ENCODE measurements at places on chromosomes 7 and 10. TPM values are rescaled to one million over a fixed set of nuclear protein-coding genes. Genes with fewer than 3 reads are reported as not detected.

GRCh38 chr10:491667-492424 lies 197.6 kb downstream of the DIP2C start:
- DNase-seq, result no peak

SRRM3 gene
- total RNA-seq, result 24.6 TPM

CALCR gene
- total RNA-seq, result 1.2 TPM

GRCh38 chr7:102834999-102835398 lies 77.8 kb upstream of the LRRC17 start:
- DNase-seq, result no peak

AEBP1 gene
- 55.5 TPM for total RNA-seq

NT5C3A gene
- total RNA-seq, result 15.9 TPM

- no peak for DNase-seq
These were observed 305.6 kb upstream of the PITRM1 start for GRCh38 chr10:3478153-3478552.

RELN gene
- 0.44 TPM for total RNA-seq

RAB18 gene
- 61.1 TPM for total RNA-seq

DNA sequence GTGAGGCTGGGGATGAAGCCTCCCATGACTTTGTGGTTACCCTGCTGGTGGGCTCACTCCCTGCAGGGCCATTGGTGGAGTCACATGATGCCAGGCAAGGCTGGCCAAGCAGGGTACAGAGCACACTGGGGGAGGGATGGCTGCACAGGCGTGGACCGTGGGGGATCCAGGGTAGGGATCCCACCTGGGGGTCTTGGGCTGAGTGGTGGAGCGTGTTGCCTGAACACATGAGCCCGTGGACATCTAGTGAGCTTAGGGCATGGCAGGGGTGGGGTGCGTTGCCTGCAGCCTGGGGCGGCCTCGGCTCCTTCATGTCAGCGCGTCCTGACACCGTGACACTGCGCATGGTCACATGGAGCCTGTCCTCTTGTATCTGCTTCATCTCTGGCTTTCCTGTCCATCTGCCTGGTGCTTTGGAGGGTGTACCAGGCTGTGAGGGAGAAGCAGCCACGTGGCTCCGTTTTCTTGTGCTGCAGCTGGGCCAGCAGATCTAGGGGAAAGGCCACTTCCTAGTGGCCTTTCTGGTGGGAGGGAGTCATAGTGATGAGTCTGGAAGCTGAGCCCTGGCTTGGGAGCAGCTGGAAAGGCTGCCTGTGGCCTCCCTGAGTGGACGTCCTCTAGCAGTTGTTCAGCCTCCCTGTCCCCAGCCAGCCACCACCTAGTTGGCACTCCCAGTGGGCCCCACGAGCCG lies 96.2 kb downstream of the LHPP start:
- DNase-seq, result no peak

CCDC136 gene
- total RNA-seq, result 47.4 TPM

- no peak for DNase-seq
These were observed 73.2 kb downstream of the SORBS1 start for GRCh38 chr10:95487994-95488393.

DNA sequence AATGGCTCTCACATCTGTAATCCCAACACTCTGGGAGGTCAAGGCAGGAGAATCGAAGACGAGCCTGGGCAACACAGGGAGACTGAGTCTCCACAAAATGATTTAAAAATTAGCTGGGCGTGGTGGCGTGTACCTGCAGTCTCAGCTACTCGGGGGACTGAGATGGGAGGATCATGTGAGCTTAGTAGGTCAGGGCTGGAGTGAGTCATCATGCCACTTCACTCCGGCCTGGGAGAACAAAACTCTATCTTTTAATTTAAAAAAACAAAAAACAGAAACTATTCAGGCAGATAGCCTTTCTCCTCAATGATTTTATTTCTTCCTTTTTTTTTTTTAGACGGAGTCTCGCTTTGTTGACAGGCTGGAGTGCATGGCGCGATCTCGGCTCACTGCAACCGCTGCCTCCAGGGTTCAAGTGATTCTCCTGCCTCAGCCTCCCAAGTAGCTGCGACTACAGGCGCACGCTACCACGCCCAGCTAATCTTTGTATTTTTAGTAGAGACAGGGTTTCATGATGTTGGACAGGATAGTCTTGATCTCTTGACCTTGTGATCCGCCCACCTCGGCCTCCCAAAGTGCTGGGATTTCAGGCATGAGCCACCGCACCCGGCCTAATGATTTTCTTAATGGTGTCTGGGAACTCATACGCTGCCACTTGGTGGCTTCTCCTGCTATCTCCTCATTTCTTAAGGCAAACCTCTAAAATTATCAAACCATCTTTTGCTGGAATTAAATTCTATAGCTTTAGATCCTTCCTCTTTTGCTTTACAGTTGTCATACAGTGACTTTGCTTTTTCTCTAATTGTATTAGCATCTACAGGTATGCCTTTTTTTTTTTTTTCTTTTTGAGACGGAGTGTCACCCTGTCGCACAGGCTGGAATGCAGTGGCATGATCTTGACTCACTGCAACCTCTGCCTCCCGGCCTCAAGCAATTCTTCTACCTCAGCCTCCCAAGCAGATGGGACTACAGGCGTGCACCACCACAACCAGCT lies 22.9 kb downstream of the SRPK2 start:
- DNase-seq, result no peak

GRCh38 chr10:90642136-90642535 lies 215.7 kb downstream of the HTR7 start:
- no peak for DNase-seq

GRCh38 chr10:76251841-76252671 lies 820.6 kb downstream of the LRMDA start:
- no peak for DNase-seq

GRCh38 chr10:1240341-1240775 lies 184.2 kb downstream of the WDR37 start:
- DNase-seq, result peak; percentile 52

- DNase-seq, result no peak
These were observed 178.5 kb downstream of the ARID5B start for GRCh38 chr10:62079885-62080559.

DNA sequence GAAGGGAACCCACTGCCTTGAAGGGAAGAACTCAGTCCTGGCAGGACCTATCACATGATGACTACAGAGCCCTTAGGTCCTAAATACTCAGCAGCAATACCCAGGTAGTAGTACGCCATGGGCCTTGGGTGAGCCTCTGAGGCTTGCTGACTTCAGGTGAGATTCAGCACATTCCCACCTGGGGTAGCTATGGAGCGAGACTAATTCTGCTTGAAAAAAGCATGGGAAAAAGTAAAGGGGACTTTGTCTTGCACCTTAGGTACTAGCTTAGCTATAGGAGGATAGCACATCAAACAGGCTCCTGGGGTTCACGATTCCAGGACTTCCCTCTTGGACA lies 98.2 kb upstream of the MEOX2 start:
- no peak for DNase-seq

GRCh38 chr7:134696261-134696660 lies 49.6 kb downstream of the BPGM start:
- no peak for DNase-seq

THAP5 gene
- total RNA-seq, result 19.5 TPM

DNA sequence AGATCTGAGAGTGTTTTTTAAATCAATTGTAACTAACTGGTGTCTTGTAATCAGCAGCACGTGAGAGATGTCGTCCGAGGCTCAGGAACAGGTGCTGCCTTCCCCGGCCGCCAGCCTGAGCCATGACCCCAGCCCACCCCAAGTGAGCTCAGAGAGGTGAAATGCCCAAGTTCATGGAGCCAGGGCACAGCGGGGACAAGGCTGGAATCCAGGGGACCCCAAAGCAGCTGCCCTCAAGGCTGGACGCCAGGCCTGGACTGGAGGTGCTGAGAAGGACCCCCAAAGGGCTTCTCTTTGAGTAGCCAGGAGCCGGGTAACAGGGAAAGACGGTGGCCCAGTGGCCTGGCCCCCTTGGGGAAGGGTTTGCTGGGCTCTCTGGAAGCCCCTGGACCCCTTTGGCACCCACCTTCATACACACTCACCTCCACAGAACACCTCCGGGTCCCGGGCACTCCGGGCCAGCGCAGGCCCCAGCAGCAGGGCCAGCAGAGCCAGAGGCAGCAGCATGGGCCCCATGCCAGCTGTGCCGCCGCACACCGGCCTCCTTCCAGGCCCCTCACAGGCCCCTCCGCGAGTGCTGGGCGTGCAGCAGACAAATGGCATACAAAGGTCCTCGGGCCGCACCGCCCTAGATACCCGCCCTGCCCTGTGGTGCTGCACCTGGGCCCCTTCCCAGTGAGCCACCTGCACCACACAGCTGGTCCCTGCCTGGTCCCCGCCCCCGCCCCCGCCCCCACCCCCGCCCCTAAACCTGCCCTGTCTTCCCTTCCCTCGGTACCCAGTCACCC lies 24.0 kb upstream of the CNPY1 start:
- no peak for DNase-seq

GRCh38 chr7:93117327-93117726 lies 452 bp downstream of the SAMD9 start:
- no peak for DNase-seq

DNA sequence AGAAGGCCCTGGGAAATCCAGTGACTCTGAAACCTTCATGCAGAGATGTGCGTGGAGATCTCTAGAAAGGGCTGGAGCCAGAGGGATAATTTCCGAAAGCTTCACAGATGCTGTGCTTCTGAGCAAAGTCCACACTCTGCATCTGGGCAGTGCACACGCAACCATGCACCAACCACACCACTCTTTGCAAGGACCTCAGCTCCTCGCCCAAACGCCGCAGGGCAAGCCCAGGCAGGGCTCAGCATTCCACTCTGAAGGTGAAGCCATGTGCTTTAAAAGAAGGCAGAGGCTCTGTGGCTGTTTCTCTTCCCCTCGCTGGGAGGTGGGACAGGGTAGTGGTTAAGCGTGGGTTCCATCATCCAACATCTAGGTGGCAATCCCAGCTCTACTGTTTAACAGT lies 48.4 kb downstream of the ASB13 start:
- no peak for DNase-seq

OR13A1 gene
- 0.15 TPM for total RNA-seq

DNA sequence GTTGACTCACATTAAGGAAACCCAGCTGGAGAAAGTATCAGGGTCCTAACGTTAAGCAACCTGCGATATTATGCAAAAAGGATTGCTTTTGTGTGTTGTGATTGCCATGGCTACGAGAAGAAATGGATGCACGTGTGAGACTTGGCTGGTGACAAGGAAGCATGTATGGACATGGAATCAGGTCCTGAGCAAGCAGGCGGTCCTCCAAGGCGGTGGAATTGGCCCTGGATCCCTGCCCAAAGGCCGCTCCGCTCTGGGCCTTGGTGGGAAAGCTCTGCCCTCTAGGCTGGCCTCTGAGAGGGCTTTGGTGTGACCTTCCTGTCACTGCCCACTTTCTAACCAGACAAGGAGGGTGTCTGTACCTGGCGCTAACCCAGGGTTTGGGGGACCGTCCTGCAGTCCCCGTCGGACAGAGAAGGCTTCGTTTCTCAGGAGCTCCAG lies 192.1 kb downstream of the EBF3 start:
- DNase-seq, result peak; percentile 1

GRCh38 chr7:44048031-44048795 lies 3.7 kb downstream of the DBNL start:
- no peak for DNase-seq

GRCh38 chr7:69277366-69277765 lies 320.9 kb upstream of the AUTS2 start:
- no peak for DNase-seq

- no peak for DNase-seq
These were observed 675.0 kb upstream of the ANKRD30A start for GRCh38 chr10:36450380-36450779.

MOGAT3 gene
- total RNA-seq, result 0.81 TPM

KCP gene
- total RNA-seq, result 2.5 TPM

INHBA gene
- 1.0 TPM for total RNA-seq

DNA sequence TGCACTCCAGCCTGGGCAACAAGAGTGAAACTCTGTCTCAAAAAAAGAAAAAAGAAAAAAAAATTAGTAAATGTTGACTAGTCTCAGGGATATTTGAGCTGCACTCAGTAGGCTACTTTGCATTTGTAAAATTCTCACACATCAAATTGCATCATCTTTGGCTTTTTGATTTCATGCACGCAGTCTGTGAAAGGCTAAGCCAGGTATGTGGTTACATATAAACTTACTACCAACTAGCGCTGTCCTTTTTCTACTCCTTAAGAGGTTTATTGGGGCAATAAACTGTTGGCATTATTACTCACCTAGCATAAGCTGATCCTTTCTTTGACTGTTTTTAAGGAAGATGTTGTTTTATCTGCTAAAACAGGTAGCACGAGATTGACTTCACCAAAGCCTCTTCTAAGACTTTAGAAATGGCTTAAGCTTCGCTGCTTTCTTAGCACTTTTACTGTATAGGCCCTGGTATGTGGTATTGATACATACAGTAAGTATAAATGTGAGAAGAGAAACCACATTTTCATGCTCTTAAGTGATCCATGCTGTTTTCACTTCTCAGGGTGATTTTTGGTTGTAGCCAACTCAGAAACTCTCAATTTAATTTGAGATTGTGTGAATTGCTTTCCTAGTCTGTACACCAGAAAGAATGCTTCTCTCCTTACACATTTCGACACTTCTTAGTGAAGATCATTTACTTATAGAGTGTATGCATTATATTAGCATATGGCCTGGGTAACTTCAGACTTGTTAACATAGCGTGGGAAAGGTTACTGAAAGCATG lies 323.9 kb downstream of the AUTS2 start:
- DNase-seq, result no peak

DNA sequence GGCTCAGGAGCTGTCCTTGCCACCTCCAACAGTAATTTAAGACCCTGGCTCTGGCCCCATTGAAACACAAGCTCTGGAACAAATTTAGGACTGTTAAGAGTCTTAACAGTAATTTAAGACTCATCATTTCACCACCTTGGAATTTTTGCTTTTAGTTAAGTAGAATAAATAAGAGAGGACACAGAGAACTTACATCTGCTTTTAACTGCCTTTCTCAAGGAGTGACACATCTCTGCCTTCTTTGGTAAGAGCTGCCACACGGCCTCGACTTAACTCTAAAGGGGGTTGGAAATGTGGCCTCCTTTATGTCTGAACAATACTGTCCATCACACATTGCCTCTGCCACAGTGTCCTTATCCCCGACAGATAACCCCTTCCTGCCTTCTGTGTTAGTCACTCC lies 77.9 kb downstream of the HERPUD2 start:
- DNase-seq, result no peak

- no peak for DNase-seq
These were observed 167.1 kb upstream of the SMIM30 start for GRCh38 chr7:113285411-113285810.

- DNase-seq, result no peak
These were observed 55.7 kb upstream of the ANTXRL start for GRCh38 chr10:46231087-46231486.

GRCh38 chr10:101319241-101319915 lies 34.6 kb upstream of the BTRC start:
- peak; percentile 38 for DNase-seq

- no peak for DNase-seq
These were observed 5.0 kb downstream of the PRKAG2 start for GRCh38 chr7:151871904-151872303.

GRCh38 chr7:41053820-41054219 lies 649.1 kb downstream of the INHBA start:
- DNase-seq, result no peak

DNA sequence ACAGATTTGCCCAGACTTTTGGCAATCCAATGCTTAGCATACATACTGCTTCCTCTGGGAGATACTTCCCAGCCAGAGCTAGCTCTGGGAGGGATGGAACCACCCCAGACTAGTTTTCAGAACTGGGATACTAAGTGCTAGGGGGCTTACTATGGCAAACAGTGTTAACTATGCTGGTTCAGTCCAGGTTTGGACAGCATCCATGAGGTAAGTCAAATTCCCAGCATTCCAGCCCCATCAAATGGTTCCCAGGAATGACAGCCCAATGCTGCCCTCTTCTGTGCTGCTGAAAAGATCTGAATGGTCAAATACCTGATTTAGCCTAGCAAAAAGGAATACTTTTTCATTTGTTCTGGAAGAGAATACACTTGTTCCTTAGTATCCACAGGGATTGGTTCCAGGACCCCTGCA lies 141.7 kb upstream of the CCDC6 start:
- peak; percentile 67 for DNase-seq

Data from WTC11 (cell line).